CD4-positive, alpha-beta T cell treated with Interleukin-6 for 4 hours (primary cell): ENCODE measurements at places on chromosomes 13 and 19.

GRCh38 chr19:41911889-41912731, 16.1 kb downstream of the ERFL start:
- DNase-seq = no peak

DNA sequence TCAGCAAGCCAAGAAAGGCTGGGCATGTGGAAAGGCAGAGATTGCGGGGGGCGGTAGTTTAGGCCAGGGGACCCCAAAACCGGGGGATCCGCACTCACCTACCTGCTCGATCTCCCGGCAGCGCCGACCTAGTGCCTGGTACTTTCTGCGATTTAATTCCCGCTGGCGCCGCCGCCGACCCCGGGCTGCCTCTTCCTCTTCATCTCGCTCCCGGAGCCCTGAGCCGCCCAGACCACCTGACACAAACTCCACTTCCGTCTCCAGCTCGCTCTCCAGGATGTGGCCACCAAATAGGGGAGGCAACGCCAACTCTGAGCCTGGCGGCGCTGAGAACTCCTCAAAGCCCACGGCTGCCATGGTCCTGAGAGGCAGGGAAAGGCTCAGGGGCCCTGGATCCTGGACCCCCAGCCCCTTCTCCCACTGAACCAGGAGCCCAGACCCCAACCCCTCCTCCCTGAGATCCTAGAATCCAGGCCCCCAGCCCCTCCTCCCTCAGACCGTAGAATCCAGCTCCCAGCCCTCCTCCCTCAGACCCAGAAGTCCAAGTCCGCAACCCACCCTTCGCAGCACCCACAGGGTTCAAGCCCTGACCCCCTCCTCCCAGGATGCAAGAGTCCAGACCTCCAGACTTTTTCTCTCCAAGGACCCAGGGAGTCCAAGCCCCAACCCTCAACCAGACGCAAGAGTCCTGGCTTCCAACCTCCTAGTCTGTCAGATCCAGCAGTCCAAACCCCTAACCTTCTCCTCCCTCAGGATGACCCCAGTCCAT, 933 bp downstream of the TFPT start:
- peak; percentile 64 for DNase-seq

GRCh38 chr13:108525827-108526226, 103.6 kb upstream of the MYO16 start:
- no peak for DNase-seq

GRCh38 chr13:104773775-104774174, 1707.6 kb upstream of the SLC10A2 start:
- no peak for DNase-seq

GRCh38 chr13:48630773-48631172, 23.0 kb upstream of the CYSLTR2 start:
- no peak for DNase-seq

DNA sequence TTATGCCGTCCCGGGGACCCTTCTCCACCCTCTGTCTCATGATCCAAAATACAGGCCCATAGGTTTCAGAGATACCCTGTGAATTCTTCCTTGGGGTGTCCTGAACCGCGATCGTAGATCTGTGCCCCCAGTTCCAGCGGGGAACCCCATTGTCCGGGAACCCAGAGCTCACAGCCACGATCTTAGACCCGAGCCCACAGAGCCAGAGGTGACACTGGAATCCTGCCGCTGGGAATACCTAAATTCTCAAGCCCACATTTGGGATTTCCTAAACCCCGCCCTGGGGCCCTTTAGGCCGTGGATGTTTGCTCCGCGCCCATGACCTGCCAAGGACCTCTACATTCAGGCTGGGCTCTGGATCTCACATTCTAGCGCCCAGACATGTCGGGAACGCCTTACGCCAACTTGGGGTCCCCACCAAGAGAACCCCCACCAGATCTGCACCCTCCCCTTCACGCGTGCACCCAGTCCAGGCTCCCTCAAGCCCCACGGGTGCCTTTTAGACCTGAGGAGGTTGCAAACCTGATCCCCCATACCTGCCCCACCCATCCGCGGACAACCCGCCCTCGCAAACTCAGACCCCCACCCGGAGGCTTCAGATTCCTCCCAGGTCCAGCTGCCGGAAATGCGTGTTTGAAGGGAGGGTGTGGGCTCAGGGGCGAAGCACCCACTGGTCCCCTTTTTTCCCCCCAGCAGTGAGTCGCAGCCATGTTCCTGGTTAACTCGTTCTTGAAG, 605 bp downstream of the CAPNS1 start:
- peak; percentile 38 for DNase-seq

GRCh38 chr19:54608792-54609191, 15.4 kb downstream of the LILRA1 start:
- DNase-seq = no peak

DNA sequence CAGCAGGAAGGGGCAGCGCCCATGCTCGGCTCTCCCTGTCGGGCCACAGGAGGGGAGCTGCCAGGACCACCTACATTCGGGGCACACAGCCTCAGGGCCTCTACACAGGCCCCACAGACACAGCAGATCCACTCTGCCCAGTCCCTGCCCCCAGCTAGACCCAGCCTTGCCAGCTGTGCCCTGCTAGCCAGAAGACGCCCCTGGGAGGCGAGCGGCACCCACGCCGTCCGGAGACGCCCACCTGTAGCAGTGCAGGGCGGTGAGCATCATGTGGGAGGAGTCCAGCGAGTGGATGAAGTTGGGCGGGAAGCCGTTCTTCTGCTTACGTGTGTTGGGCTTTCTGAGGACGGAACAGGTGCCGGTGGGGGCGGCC, 15.1 kb downstream of the POLRMT start:
- DNase-seq = no peak

DNA sequence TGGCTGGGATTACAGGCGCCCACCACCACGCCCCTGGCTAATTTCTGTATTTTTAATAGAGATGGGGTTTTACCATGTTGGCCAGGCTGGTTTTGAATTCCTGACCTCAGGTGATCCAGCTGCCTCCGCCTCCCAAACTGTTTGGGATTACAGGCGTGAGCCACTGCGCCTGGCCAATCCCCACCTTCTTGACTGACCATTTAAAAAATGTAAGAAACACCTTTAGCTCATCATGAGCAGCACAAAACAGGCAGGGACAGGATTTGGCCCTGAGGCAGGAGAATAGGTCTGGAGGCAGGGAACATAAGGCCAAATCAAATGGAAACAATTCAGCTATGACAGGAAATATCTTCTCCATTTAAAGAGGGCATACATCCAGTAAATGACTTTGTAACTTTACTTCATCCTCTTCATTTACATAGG, 1.4 kb upstream of the MPV17L2 start:
- no peak for DNase-seq

DNA sequence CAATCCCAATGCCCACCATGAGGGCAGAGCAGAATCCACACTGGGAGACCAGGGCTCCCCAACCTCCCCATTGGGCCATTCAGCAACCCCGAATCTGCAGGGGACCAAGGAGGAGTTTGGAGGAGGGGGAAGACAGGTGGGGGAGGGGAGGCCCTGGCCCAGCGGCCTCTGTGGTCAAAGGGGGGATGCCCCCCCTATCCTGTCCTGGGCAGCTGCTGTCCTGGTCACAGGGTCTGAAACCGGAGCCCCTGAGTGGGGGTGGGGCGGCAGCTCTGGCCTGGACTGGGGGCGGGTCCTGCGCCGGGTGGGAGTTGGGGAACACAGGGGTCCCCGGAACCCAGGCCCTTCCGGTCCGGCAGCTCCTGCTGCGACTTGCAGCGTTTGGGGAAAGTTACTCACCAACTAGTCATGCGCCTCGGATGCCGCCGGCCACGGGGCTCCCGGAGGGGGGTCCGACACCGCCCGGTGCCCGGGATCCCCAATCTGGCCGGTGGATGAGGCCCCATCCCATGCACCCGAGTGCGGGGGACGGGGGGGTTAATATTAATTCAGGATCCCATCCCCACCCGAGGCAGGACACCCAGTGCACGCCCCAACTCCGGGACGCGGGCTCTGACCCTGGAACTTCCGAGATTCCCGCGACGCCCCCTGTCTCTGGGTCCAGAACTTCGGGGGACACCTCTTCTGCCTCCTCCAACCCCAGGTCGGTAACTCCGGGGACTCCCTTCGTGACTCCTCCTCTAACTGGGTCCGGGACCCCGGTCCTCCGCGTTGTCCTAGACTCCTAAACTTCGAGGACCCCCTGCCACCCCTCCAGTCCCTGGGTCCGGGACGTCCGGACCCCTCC, 872 bp downstream of the HOMER3 start:
- DNase-seq = peak; percentile 10

DNA sequence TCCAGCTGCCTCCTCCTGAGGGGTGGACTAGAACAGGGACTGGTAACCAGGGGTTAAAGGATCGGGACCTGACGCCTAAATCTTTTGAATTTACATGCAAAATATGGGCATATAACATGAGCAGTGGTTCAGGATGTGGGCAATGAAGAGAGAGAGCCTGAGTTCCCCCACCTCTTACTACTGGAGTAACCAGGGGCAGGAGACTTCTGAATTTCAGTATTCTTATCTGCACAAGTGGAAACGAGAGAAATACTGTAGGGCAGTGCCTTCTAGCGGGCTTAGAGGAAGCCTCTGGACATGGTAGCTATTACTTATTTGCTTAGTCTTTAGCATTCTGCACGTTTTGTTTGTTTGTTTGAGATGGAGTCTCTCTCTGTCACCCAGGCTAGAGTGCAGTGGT, 26.3 kb downstream of the BCAT2 start:
- no peak for DNase-seq

DNA sequence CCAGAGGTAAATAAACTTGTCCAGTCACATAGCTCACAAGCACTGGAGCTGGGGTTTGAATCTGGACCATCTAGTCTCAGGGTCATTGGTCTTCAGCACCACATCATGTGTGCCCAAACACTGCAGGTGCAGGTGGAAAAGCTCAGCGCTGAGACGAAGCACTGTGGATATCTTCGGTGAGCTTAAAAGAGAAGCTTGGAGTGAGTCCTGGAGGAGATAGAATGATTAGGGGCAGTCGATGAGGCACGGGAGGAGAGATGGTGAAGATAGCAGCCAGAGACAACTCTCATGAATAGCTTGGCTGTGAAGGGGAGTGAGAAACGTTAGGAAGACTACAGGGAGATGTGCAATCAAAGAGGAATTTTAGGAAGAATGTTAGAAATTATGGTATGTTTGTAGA, 389.3 kb downstream of the FGF9 start:
- DNase-seq = no peak

DNA sequence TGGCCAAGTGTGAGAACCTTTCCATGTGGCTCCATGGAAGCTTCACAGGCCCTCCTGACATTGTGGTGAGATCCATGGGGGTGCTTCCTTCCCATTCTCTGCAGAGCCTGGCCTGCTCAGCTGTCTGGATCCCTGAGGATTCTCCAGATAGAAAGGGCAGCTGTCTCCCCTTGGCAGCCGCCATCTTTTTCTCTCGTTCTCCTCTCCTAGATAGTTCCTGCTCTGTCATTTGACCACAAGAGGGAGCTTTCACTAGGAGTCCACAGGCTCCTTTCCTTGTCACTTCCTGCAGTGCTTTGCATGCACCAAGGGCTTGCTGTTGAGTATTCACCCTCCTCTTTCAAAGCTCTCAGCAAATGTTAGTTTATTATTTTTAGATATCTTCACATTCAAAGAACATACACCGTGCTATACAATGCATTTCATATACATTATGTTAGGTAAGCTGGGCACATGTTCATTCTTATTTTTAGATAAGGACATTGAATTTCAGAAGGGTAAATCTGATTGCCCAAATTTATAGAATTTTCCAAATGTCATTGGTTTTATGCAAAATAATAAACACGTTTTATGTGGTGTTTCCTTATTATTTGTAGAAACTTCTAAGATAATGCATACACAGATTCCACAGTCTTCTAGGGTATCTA, 133.2 kb downstream of the FRY start:
- DNase-seq = peak; percentile 9

- no peak for DNase-seq
Observed at GRCh38 chr13:77584106-77584505, 48.6 kb downstream of the SCEL start.

- no peak for DNase-seq
Observed at GRCh38 chr19:10144361-10144760, 24.7 kb upstream of the EIF3G start.

- DNase-seq = peak; percentile 57
Observed at GRCh38 chr13:51804295-51805172, 571 bp upstream of the DHRS12 start.

DNA sequence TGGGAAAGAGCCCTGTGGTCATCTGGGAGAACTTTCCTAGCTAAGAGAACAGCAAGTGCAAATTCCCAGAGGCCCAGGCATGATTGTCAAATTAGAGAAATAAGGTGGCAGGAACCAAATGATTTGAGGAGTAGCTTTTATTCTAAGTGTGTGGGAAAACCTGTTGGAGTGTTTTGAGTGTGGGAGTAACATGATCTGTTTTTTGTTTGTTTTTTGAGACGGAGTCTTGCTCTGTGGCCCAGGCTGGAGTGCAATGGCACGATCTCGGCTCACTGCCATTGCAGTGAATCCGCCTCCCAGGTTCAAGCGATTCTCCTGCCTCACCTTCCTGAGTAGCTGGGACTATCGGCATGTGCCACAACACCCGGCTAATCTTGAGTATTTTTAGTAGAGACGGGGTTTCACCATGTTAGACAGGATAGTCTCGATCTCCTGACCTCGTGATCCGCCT, 2.4 kb downstream of the SAE1 start:
- DNase-seq = no peak

GRCh38 chr13:53020764-53021335, 7.8 kb upstream of the OLFM4 start:
- no peak for DNase-seq

GRCh38 chr19:16333001-16333586, 8.5 kb downstream of the KLF2 start:
- DNase-seq = no peak
